CD4-positive, alpha-beta memory T cell (primary cell): ENCODE measurements at places on chromosomes 11 and 22. TPM values are rescaled to one million over a fixed set of nuclear protein-coding genes. Genes with fewer than 3 reads are reported as not detected.

DNA sequence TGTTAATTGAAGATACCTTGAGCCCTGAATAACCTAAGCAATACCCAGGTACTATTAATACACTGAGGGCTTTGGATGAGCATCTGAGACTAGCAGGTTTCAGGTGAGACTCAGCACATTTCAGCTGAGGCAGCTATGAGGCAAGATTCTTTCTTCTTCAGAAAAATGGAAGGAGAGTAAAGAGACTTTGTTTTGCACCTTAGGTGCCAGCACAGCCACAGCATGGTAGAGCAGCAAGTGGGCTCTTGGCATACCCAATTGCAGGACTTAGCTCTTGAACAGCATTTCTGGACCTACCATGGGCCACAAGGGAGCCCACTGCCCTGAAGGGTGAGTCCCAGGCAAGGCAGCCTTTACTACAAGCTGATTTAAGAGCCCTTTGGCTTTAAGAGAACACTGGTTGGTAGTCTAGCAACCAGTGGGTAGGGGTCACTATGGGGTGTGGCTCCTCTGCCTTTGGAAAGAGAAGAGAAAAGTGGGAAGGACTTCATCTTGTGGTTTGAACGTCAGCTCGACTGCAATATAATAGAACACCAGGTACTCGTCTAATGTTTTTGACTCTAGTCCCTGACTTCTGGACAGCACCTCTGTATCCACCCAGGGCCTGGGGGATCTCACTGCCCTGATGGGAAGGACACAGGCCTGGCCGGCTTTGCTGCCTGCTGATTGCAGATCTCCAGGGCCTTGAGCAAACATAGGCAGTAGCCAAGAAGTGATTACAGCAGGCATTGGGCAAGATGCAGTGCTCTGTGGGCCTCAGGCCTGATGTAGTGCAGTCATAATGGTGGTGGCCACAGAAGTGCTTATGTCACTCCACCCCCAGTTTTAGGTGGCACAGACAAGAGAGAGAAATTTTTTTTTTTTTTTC lies 73.3 kb downstream of the GLYATL1 start:
- DNase-seq, result no peak

GRCh38 chr11:65404638-65405339 lies 17.8 kb upstream of the NEAT1 start:
- DNase-seq, result no peak

DNA sequence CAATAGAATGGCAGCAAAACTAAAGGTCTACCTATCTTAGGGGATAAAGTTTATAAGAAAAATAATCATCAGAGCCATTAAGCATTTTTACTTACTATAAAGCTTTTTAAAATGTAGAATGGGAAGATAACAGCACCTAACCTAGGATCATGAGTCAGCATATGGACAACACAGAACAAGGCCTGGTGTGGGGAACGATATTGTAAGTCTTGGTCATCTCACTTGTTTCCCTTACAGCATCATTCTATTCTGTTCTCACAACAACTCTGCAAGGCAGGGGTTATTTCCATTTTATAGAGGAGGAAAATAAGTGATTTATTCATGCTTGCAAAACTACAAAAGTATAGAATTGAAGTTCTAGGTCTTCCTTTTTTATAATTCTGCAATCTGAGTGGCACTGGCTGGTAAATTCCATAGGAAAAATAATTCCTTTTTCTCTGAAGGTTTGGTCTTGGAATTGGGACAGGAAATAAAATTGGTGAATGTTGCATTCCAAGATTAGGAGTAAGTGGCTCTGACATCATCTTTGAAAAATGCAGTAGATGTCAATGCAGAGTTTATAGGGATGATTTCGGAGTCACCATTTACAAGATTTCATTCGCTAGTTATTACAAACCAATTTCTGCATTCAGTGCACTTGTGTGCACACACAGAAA lies 423.0 kb downstream of the DYNC2H1 start:
- DNase-seq, result no peak

GRCh38 chr11:132623511-132623910 lies 908.8 kb downstream of the OPCML start:
- DNase-seq, result no peak

- no peak for DNase-seq
Measured at GRCh38 chr11:69598147-69598546, 42.8 kb upstream of the CCND1 start.

DNA sequence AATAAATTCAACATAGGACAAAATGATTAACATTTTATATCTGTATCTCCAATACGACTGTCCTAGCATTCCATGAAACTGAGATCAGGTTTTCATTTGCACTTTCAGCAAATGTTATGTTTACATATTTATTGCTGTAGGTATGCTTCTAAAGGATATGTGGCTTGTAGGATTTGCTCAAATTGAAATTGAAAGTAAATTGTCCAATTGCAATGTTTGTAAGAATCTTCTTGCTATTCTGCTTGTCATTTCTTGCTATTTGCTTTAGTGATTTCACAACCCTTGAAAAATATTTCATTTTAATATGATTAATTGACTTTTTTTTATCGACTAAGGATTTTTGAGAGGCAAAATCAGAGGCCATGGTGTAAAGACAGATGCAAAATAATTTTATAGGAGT lies 904.2 kb upstream of the RAG2 start:
- no peak for DNase-seq

EXPH5 gene
- 4.0 TPM for total RNA-seq

NOX4 gene
- total RNA-seq, result not detected
